IMR-90 (cell line): ENCODE measurements at places on chromosomes 5 and 9. TPM values are rescaled to one million over a fixed set of nuclear protein-coding genes. Genes with fewer than 3 reads are reported as not detected.

The MOB3B gene
- polyA plus RNA-seq = 0.02 and 0.03 TPM in 2 replicates

- H3K4me3 ChIP-seq = no peak overlapping the region
- no peak overlapping the region for H3K27ac ChIP-seq
- H3K27me3 ChIP-seq = no peaks in the 10 kb centered on the region
- DNase-seq = no peak
Measured at GRCh38 chr5:6905883-6906282, 192.7 kb downstream of the TENT4A start.

The RNF180 gene
- polyA plus RNA-seq = 0.02 TPM in 1 of 2 replicates, not detected in the other

- H3K4me1 ChIP-seq = peaks cover 41% of the 10 kb centered on the region
- peak; percentile 83 for DNase-seq
- H3K27ac ChIP-seq = peak overlapping the region; percentile 66; the same call in 1 of the 2 replicates
- H3K36me3 ChIP-seq = no peaks in the 10 kb centered on the region
Measured at GRCh38 chr5:72160959-72161358, 53.7 kb downstream of the MAP1B start.

The PCDHA1 gene
- polyA plus RNA-seq = 0.05 and 0.07 TPM in 2 replicates

DNA sequence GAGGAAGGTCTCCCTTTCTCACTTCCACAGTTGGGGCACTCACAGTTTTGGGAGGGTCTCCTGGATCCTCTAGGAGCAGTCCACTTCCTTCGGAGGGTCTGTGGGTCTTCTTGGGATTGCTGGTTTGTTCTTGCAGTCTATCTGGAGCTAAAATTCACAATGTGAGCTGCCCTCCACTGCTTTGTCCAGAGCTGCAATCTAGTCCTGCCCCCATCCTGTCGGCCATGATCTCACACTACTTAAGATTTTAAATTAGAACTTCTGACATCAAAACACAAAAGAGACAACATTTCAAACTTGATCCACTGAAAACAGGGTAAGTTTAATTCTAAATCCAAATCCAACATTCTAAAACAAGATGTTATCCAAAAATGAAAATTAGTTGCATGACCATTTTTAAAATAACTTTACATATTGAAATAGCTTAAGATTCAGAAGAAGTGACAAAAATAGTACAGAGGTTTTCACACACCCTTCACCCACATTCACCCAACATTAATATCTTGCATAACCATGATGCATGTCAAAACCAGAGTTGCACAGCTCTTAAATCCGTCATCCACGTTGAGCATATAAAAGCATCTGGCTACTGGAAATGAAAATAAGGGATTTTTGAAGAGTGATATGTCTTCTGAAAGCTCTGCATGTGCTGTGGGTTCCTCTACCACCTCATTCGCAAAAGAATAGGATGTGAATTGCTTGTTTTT, 113.7 kb upstream of the EPB41L4A start:
- H3K27ac ChIP-seq = no peak overlapping the region
- no peaks in the 10 kb centered on the region for H3K36me3 ChIP-seq
- no peak for DNase-seq
- H3K27me3 ChIP-seq = peaks cover 2% of the 10 kb centered on the region; the same call in 1 of the 2 replicates

- no peak overlapping the region for H3K4me3 ChIP-seq
- peaks cover 51% of the 10 kb centered on the region for H3K36me3 ChIP-seq
- DNase-seq = no peak
Measured at GRCh38 chr5:178224403-178224802, 8.2 kb downstream of the PHYKPL start.

The PCDHB11 gene
- 0.05 TPM in 1 of 2 replicates, not detected in the other for polyA plus RNA-seq

The CFAP77 gene
- 0.13 TPM in 1 of 2 replicates, not detected in the other for polyA plus RNA-seq
